ENCODE measurements at places on chromosomes 1 and 21.

DNA sequence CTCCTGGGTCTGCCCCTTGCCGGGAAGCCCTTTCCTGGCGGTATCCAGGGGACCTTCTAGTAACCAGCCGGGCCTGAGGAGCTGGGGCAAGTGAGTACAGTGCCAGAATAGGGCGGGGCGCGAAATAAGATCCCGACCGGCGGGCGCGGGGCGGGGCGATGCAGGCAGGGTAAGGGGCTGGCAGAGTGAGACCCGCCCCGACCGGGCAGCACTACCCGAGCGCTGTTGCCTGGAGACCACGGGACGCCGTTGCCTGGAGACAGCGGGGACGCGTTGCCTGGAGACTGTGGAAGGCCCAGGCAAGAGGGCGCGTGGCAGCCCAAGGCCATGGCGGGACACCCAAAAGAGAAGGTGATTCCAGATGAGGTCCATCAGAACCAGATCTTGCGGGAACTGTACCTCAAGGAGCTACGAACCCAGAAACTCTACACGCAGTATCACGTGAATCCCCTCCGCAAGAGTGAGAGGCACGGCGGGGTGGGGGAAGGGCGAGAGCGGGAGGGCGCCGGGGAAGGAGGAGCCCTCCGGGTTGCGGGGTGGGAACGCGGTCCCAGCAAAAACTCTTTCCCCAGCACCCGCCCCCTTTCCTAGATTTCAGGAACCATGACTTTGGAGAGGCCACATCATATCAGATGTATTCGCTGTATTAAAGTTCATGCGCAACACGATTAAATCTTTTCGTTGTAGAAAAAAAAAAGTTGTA lies 24.3 kb downstream of the EBNA1BP2 start:
- DNase-seq, result peak; percentile 96

- no peak for DNase-seq
Observed at GRCh38 chr1:1024771-1025699, 5.1 kb downstream of the AGRN start.

- DNase-seq, result no peak
Observed at GRCh38 chr1:243842978-243843511, 7.0 kb downstream of the AKT3 start.

DNA sequence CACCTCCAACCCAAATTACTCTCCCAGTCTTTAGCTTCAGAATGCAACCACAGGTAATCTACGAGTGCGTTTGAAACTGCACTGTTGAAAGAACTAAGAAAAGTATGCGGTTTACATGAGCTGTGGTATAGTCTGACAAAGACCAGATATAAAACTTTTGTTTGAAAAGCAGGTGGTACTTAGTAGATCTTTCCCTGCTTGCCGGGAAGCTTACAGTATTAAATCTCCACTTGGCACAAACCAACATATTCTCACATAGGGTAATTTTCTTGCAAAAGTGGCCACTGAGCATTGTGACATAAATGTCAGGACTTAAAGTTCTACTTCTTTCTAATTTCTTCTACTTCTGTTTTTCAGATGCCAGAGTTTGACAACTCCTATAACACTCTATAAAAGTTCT lies 8.4 kb downstream of the RGS2 start:
- no peak for DNase-seq

DNA sequence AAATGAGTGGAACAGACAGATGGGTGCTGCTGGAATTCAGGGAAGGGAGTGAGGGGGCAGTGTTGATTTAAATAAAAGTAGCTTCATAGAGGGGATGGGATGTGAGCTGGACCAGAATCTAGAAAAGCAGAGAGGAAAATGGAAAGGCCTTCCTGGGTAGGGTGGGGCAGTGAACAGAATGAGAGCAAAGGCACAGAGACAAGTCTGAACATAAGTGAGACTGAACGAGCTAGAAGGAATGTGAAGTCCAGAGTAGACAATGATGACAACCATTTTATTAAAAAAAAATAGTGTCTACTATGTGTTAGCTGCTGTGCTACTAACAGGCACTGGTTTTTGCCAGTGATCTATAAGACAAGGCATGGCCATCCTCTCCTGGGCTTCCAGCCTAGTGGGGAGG lies 36.0 kb downstream of the ELK4 start:
- no peak for DNase-seq

- DNase-seq, result no peak
Observed at GRCh38 chr1:9920606-9921005, 10.5 kb upstream of the CTNNBIP1 start.

- DNase-seq, result peak; percentile 42
Observed at GRCh38 chr1:188782220-188782841, 1695.3 kb downstream of the BRINP3 start.

DNA sequence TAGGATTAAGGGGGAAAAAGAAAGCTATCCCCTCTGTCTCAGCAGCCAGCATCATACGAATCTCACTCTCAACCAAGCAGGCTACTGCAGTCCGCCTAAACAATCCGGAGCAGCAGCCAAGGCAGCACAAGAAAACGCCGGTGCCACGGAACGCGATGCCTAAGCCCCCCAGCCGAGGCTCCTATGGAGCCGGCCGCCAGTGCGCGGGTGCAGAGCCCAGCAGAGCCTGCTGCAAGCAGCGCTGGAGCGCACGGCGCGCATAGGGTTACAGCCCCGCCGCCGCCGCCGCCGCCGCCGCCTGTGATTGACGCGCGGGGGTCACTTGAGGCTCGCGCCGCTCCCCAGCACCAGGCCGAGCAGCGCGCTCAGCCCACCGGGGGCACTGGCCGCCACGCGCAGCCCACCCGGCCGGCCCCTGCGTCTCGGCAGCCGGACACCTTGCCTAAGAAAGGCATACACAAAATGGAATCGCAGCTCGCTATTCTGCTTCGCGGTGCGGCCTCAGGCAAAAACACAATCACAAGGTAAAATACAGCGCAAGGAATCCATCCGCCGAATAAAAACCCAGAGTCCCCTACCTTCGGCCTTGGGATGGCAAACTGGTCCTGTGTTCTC lies 780 bp downstream of the HIVEP3 start:
- peak; percentile 80 for DNase-seq

DNA sequence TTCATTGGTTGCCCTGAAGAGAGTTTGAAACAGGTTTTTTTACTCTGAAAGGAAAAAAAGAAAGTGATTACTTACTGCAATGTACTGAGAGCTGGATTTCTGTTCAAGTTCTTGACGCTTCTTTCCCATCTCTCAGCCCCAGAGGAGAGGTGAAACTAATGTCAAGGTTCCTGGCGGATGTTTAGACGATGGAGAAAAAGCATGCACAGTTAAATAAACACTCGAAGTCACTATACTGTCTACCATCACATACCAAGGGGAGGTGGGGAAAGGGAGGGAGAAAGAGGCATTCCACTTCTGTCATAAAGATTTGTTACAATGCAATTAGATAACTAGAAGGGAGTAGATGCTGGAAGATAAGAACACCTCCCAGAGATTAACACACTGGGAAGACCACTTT lies 177.0 kb upstream of the TNR start:
- no peak for DNase-seq

DNA sequence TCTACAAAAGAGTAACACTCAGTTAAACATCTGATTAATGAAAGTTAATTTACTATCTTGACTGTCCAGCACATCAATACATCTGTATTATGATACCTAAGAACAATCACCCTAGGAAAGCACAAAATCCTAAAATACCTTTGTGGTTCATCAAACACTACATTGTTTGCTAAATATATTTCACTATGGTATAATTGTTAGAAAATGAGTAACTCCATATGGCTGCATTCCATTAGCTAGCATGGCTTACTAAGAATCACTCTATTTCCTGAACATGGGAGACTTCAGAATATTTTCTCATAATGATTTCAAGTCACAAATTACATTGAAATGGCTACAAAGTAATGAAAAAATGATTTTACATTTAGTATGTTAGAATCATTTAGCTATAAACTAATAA lies 12.5 kb downstream of the TRMT1L start:
- no peak for DNase-seq

DNA sequence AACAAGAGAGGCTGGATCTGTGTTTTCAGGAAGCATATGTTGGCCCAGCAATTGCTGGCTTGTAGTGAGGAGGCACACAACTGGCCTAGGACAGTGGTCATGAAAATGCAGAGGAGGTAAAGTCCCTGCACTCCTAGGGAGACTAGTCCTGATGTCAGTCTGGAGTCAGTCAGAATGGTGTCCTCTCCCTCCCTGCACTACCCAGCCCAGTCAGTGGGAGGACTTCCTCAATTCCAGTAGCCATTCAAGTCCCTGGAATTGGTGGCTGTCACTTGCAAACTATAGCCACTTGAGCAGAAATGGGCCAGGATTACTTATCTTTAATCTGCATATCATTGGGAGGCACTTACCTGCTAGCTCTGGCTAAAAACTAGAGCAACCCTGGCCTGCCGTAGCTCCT lies 18.6 kb downstream of the NDUFS5 start:
- no peak for DNase-seq

DNA sequence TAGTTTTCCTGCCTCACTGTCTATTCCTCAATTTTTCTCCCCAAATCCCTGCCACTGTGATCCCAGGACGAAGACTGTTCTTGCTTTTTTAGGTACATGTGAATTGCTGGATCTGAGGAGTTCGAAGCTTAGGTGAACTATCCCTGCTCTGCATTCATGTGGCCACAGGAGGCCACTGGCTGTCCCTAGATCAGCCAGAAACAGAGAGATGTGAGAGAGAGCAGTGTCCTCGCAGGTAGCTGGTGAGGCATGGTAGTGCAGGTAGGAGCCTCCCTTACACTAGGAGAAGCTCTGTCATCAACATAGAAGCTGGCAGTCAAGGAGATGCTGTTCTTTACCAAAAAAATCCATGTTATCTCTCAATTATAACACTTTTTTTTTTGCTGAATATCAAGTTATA lies 71.5 kb downstream of the USP24 start:
- DNase-seq, result no peak

GRCh38 chr1:36803868-36804570 lies 230.3 kb downstream of the GRIK3 start:
- DNase-seq, result no peak

- no peak for DNase-seq
Observed at GRCh38 chr1:169590932-169591331, 4.7 kb upstream of the F5 start.

DNA sequence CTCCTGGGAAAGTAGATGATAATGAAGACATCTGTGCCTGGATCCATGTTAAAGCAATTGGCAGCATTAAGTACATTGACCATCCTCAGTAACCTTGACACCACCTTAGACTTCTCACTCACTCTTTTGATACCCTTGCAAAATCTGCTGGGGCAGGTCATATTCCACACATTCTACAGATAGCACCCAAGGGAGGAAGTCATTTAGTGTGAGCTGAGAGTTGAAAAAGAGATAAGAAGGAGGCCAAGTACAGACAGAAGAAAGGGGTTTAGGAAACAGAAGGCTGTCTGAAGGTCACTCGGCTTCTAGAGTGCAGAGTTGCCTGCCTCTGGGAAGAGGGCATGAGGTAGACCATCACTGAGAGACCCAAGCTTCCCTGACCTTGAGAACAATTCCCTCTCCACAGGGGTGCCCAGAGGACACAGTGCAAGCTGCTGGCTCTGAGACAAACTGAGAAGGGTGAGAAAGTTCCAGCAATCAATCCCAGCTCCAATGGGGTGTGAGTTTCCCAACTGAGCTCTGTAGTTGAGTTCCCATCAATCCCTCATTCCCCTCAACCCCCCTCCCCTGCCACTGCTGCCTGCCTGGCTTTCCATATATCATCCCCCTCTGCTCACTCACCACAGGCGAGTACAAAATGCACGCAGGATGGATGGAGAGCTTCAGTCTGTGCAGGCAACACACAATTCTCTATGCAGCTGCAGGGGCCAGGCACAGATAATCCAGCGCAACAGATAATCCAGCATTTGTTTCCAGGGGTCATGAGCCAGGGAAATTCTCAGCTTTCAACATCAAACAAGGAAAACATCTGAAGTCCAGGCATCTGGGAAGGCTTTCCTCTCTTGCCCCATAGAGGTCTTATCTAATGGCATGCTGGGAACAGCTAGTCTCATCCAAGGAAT lies 7.4 kb upstream of the MOB3C start:
- peak; percentile 36 for DNase-seq

- DNase-seq, result no peak
Observed at GRCh38 chr1:54012863-54013262, 5.1 kb downstream of the LDLRAD1 start.

- DNase-seq, result no peak
Observed at GRCh38 chr1:172885971-172886370, 164.8 kb downstream of the TNFSF18 start.

GRCh38 chr1:203095061-203095690 lies 9.4 kb upstream of the MYOG start:
- DNase-seq, result no peak

DNA sequence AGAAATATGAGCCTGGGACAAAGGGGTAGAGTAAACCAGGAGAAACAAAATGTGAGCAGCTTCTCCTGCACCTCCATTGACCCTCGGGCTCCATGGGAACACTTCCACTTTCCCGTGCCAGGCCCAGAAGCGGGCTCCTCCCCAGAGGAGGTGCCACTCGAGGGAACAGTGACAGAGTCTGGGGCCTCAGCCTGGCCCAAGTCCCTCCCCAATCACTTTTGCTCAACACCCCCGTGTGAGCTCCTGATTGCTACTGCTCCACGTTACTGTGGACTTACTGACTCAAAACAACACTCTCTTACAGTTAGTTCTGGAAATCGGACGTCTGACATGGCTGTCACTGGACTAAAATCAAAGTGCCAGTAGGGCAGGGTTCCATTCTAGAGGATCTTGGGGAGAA lies 17.7 kb upstream of the KLHDC7A start:
- no peak for DNase-seq

- peak; percentile 89 for DNase-seq
Observed at GRCh38 chr1:180536821-180537372, 21.9 kb upstream of the OVAAL start.

DNA sequence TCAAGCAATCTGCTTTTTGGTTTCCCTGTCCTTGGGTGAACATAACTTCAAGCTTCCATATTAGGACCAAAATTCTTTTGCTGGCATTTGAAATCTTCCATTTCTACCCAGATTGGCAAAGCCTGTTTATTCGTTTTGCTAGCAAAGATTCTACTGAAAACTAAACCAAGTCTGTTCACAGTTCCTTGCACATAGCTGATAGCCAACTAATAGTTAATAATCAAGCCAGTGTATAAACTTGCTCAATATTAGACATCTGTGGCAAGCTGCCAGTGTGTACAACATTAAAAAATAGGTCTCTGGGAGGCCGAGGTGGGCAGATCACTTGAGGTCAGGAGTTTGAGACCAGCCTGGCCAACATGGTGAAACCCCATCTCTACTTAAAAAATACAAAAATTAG lies 6.3 kb downstream of the APP start:
- DNase-seq, result no peak

DNA sequence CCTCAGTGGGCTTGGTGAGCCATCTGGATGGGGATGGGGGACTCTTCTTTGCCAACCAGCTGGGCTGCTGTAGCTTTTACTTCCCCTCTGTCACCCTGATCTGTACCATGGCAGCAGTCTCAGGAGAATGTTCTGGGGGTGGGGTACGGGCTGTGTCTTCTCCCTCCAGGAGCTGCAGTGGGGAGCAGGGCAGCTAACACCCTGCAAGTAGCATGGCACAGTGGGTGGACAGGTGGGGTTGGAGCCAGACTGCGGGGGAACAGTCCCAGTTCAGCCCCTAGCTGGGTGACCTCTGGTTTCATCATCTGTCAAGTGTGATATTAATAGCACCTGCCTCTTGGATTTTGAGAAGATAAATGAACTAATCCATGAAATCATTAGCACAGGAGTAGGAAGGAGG lies 3.1 kb downstream of the NFASC start:
- no peak for DNase-seq

GRCh38 chr1:53606651-53607051 lies 132.3 kb downstream of the GLIS1 start:
- DNase-seq, result no peak

Data from eye (tissue), 1 donor.